ENCODE measurements at places on chromosomes 7 and 10.

GRCh38 chr10:129156406-129156805 lies 310.6 kb upstream of the MGMT start:
- no peak for DNase-seq

- DNase-seq, result no peak
Observed at GRCh38 chr7:409339-410281, 110.0 kb downstream of the PDGFA start.

- no peak for DNase-seq
Observed at GRCh38 chr10:33334153-33334804, at the start of gene NRP1. NRP1 (minus strand) TSS chr10:33334667; CDS start chr10:33334382, 285 bp downstream.

- DNase-seq, result no peak
Observed at GRCh38 chr10:36725581-36726520, 399.5 kb upstream of the ANKRD30A start.

DNA sequence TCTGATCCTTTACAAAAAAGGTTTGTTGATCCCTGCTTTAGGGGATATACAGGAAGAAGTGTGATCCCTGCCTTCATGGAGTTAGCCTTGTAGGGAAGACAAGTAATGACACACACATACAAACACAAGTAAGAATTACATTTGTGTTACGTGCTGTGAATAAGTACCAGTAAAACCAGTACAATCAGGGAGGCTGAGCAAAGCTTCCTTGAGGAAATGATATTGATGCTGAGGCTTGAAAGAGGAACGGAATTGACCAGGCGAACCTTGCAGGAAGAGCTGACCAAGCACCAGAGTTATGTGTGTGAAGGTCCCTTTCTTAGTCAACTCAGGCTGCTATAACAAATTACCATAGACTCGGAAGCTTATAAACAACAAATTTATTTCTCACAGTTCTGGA lies 83.6 kb upstream of the CACUL1 start:
- no peak for DNase-seq

GRCh38 chr10:82680608-82681007 lies 805.6 kb downstream of the NRG3 start:
- DNase-seq, result no peak

DNA sequence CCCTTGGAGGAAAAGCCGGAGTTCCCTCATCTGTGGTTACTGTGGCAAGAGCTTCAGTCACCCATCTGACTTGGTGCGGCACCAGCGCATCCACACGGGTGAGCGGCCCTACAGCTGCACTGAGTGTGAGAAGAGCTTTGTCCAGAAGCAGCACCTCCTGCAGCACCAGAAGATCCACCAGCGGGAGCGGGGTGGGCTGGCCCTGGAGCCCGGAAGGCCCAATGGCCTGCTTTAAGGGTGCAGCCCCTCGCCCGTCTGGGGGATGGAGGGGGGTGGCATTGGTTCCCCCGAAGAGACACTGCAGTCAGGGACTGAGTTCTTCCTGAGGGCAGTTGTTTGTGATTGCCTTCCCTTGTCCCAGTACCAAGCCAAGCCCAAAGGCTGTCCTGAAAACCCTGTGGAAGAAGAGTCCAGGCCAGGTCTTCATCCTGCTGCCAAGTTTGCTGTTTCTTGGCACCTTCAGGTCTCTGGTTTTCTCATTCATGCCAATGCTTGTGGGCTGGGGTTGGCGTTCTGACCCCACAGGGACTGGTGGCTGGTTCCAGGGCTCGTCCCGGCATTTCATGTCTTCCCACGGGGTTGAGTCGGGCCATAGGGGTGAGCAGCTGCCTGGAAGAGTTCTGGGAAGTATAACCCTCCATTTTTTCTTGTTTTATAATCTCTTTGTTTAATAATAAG lies 7.7 kb upstream of the ZNF783 start:
- no peak for DNase-seq

DNA sequence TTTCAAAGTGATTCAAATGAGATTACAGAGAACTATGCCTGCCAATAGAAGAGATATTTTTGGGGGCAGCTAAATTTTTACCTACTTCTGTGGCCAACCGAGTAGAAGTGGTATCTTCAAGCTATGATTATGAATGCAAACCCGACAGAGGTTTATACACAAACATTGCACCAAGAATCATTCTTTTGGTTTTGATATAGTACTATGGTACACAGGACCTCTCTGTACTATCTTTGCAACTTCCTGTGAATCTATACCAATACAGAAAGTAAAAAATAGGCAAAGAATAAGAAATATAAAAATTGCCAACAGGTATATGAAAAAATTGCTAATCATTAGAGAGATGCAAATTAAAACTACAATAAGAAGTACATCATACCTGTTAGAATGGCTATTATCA lies 103.2 kb upstream of the VIPR2 start:
- no peak for DNase-seq

- no peak for DNase-seq
Observed at GRCh38 chr10:680146-680545, 9.3 kb downstream of the DIP2C start.

DNA sequence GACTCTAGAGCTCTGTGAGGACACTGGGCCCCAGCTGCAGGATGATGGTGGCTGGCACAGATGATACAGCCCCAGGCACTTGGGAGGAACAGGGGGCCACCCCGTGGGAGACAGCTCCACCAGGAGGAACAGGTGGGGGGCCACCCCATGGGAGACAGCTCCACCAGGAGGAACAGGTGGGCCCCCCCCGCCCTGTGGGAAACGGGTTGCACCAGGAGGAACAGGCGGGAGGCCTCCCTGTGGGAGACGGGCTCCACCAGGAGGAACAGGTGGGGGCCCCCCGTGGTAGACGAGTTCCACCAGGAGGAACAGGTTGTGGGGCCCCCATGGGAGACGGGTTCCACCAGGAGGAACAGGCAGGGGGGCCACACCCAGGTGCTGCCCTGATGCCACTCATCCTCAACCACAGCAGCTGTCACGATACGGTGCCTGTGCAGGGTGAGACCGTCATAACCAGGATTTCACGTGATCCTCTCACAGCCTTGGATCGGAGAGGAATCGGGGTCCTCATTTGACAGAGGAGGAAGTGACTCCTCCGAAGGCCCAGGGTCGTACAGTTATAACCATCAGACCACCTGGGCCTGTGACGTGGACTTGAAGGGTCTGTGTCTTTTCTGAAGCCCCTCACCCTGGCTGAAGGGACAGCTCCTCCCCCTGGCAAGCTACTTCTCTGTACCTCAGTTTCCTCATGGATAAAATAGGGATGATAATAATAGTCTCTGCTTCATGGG lies 49.2 kb upstream of the NANOS1 start:
- DNase-seq, result no peak

DNA sequence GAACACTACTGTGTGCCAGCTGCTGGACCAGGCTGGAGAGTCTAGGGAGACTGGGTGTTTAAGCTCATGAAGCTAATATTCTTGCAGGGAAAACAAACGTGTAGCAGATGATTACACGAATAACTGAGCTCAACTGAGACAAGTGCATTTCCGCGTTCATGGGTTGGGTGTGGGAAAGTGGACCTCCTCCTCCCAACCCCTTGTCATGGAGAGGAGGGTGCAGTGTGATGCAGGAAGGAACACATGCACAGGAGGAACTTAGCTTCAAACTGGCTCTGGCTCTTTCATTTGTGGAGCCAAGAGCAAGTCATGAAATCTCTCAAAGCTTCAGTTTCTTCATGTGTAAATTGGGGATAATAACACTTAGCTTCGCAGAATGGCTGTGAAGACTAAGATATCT lies 204.3 kb downstream of the ARHGAP12 start:
- no peak for DNase-seq

DNA sequence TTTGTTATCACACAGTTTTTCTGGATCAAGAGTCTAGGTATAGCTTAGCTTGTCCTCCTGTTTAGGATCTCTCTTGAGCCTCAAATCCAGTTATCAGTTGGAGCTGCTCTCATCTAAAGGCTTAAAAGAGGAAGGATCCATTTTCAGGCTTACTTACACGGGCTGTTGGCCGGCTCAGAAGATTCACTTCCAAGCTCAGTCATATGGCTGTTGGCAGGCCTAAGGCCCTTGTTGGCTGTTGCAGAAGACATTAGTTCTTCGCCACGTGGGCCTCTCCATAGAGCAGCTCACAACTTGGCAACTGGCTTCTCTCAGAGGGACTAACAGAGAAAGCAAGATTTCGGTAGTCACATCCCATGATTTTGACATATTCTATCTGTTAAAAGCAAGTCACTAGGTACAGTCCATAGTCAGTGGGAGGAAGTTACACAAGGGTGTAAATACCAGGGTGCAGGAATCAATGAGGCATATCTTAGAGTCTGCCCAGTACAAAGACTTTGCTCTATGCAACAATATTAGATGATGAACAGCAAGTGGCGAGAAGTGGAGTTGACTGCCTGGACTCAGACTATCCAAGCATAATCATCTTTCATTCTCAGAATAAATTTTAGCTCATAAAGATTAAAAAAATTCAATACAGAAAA lies 280.1 kb upstream of the MBL2 start:
- no peak for DNase-seq

DNA sequence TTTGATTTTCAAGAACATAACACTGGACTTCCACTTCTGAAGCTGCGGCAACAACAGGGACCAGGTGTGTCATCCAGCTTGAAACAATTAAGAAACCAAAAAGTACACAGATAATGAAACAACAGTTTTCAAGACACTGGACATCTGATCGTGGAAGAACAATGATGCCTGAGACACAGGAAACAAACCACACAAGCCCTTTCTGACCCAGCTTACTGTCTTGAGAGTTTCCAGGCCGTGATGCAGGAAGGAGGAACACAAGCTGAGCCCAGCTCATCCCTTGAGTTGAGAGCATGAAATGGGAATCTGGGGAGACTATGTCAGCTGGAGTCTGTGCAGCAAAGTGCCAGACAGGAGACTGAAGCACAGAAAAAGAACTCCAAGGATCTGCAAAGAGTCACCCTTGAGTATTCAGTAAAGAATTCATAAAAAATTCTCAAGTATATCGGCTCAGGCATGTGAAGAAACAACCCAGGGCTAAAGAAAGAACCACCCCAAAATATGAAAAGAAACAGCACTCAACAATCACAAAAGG lies 91.6 kb downstream of the RNF32 start:
- DNase-seq, result no peak
